T-cell (primary cell): ENCODE measurements at places on chromosomes 4 and X.

- no peaks in the 10 kb centered on the region for H3K4me1 ChIP-seq
- no peak for DNase-seq
- H3K27ac ChIP-seq: no peak overlapping the region
- H3K36me3 ChIP-seq: no peaks in the 10 kb centered on the region
- H3K4me3 ChIP-seq: no peak overlapping the region
Measured at GRCh38 chrX:13232484-13232883, 87.4 kb downstream of the ATXN3L start.

- DNase-seq: no peak
- H3K36me3 ChIP-seq: no peaks in the 10 kb centered on the region
- H3K4me3 ChIP-seq: no peak overlapping the region
- no peak overlapping the region for H3K27ac ChIP-seq
- no peaks in the 10 kb centered on the region for H3K4me1 ChIP-seq
Measured at GRCh38 chr4:4204401-4204745, 22.4 kb downstream of the OTOP1 start.

- no peaks in the 10 kb centered on the region for H3K36me3 ChIP-seq
- no peaks in the 10 kb centered on the region for H3K4me1 ChIP-seq
- no peak for DNase-seq
- H3K27me3 ChIP-seq: no peaks in the 10 kb centered on the region
Measured at GRCh38 chr4:30833206-30833605, 113.0 kb downstream of the PCDH7 start.

DNA sequence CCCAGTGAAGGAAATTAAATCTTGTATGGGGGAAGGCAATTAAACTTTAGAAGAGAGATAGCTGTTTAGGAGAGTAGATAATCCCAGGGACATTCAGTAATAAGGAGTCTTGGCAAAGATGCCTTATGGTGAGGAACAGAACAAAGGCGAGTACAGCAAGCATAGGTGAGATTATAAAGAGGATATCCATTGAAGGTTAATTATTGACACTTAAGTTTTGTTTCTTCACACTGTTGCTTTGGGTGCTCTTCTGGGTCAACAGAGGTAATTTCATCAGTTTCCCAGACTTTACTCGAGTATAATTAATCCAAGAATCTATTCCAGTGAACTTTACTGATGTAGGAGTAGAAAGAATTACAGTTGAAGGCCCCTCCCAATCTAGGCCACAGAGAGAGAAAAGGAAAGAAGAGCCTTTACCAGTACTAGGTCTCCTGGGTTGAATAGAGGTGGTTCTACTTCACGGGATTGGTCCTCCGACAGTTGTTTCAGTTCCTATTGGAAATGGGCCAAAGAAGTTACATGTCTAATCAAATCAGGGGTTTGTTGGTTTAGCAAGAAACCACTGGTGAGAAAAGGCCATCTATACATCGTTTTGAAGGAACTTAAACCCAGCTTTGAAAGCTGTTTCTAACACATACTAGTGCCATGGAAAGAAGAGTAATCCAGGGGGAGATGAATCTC, 27.2 kb downstream of the EPGN start:
- no peak for DNase-seq
- H3K36me3 ChIP-seq: no peaks in the 10 kb centered on the region
- no peak overlapping the region for H3K4me3 ChIP-seq
- H3K27me3 ChIP-seq: no peaks in the 10 kb centered on the region
- no peak overlapping the region for H3K27ac ChIP-seq

GRCh38 chr4:7330031-7330596, 104.6 kb downstream of the PSAPL1 start:
- no peaks in the 10 kb centered on the region for H3K4me1 ChIP-seq
- peaks cover 37% of the 10 kb centered on the region for H3K27me3 ChIP-seq
- no peak for DNase-seq
- no peak overlapping the region for H3K4me3 ChIP-seq
- no peak overlapping the region for H3K27ac ChIP-seq

DNA sequence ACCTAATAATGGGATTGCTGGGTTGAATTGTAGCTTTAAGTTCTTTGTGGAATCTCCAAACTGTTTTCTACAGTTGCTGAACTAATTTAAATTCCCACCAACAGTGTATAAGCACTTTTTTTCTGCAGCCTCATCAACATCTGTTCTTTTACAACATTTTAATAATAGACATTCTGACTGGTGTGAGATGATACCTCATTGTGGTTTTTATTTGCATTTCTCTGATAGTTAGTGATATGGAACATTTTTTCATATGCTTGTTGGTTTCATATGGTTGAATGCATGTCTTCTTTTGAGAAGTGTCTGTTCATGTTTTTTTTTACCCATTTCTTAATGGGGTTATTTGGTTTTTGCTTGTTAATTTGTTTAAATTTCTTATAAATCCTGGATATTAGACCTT, 1718.9 kb downstream of the C4orf33 start:
- no peaks in the 10 kb centered on the region for H3K4me1 ChIP-seq
- H3K27ac ChIP-seq: no peak overlapping the region
- no peak for DNase-seq

DNA sequence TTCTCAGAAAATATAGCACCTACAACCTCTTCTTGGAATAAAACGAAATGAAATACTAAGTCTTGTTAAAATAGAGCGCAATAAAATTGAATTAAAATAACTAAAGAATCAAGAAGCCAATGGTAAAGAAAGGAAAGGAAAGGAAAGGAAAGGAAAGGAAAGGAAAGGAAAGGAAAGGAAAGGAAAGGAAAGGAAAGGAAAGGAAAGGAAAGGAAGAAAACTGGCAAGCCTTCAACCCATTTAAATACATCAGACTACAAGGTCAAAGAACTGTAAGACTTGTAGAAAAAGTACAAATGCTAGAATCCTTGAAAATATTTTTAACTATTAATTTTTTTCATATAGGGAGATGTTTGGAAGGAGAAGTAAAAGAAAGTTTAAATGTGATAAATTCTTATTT, 372.1 kb downstream of the IQCM start:
- no peaks in the 10 kb centered on the region for H3K36me3 ChIP-seq
- H3K27me3 ChIP-seq: no peaks in the 10 kb centered on the region
- no peak for DNase-seq
- no peak overlapping the region for H3K4me3 ChIP-seq

- H3K4me3 ChIP-seq: no peak overlapping the region
- H3K27me3 ChIP-seq: no peaks in the 10 kb centered on the region
- no peaks in the 10 kb centered on the region for H3K4me1 ChIP-seq
- H3K36me3 ChIP-seq: no peaks in the 10 kb centered on the region
Measured at GRCh38 chrX:2226182-2226581, 274.6 kb downstream of the DHRSX start.

GRCh38 chr4:78754872-78755271, 21.3 kb upstream of the BMP2K start:
- no peaks in the 10 kb centered on the region for H3K4me1 ChIP-seq
- no peak overlapping the region for H3K4me3 ChIP-seq
- DNase-seq: no peak

GRCh38 chr4:69196209-69196965, 18.2 kb downstream of the UGT2B11 start:
- no peaks in the 10 kb centered on the region for H3K4me1 ChIP-seq
- DNase-seq: no peak
- no peak overlapping the region for H3K4me3 ChIP-seq

GRCh38 chrX:124986284-124986683, 333.4 kb upstream of the TEX13C start:
- no peaks in the 10 kb centered on the region for H3K27me3 ChIP-seq
- no peak overlapping the region for H3K4me3 ChIP-seq
- no peak overlapping the region for H3K27ac ChIP-seq
- DNase-seq: no peak
- H3K36me3 ChIP-seq: no peaks in the 10 kb centered on the region

DNA sequence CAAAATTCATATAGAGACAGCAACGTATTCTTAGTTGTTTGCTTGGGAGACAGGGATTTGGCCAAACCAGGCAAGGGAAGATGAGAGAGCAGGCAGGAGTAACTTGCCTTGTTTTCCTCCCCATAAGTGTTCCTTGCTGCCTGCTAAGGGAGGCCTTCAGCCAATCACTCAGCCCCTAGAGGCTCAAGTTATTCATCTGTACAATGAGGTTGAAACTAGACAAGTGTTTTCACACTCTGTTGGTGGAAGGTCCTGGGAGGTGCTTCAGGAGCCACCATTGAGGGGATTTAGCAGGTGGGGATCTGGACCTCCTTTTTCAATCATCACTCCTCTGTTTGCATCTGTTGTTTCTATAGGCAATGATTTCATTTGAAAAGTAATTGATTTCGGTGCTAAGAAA, 23.6 kb upstream of the HMGB3 start:
- H3K27ac ChIP-seq: no peak overlapping the region
- DNase-seq: no peak
- no peaks in the 10 kb centered on the region for H3K36me3 ChIP-seq
- no peaks in the 10 kb centered on the region for H3K27me3 ChIP-seq

GRCh38 chrX:53445977-53446376, 11.8 kb upstream of the HSD17B10 start:
- no peak overlapping the region for H3K27ac ChIP-seq
- H3K27me3 ChIP-seq: peaks cover 4% of the 10 kb centered on the region
- H3K36me3 ChIP-seq: no peaks in the 10 kb centered on the region
- peaks cover 12% of the 10 kb centered on the region for H3K4me1 ChIP-seq
- no peak overlapping the region for H3K4me3 ChIP-seq

GRCh38 chrX:152658302-152658701, 20.6 kb downstream of the GABRQ start:
- no peak overlapping the region for H3K27ac ChIP-seq
- no peaks in the 10 kb centered on the region for H3K36me3 ChIP-seq
- no peaks in the 10 kb centered on the region for H3K27me3 ChIP-seq
- no peak for DNase-seq
- no peaks in the 10 kb centered on the region for H3K4me1 ChIP-seq

- H3K27ac ChIP-seq: no peak overlapping the region
- DNase-seq: no peak
- H3K4me1 ChIP-seq: no peaks in the 10 kb centered on the region
Measured at GRCh38 chr4:73434311-73434710, 1.7 kb upstream of the AFP start.

DNA sequence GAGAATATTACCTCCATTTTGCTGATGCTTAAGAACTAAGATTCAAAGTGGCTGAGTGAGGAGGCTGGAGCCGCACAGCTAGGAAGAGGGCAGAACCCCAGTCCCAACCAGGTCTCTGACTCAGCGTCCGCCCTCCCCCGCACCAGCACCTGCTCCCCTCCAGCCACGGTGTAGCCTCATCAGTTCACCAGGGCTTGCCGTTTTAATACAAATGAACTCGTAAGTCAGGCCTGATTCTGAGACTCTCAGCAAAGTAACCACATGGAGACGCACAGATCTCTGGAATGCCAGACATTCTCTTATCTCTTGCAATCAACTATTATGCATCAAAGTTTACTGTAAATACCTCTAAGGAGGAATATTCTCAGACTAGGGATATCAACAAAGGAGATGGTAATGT, 52.4 kb downstream of the ENPP6 start:
- H3K36me3 ChIP-seq: no peaks in the 10 kb centered on the region
- DNase-seq: no peak
- peaks cover 8% of the 10 kb centered on the region for H3K4me1 ChIP-seq
- H3K27ac ChIP-seq: no peak overlapping the region

DNA sequence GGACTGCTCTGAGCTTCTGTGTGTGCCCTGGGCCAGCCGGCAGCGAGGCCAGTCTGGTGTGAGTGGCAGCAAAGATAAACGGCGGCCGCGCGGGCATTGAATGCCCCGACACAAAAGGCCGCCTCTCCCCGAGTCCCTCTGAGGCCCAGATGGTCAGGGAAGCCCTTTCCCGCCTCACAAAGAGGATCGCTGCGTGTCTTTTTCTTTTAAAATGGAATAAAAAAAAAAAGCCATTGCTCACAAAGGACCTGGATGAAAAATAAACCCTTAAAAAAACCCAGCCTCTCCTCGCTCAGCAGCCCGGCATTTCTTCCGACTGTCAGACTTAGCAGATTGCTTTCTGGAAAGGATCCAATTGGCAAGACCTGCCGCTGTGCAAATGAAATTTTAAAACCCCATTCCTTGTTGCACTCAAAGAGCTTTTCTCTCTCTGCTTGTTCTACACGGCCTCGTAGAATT, 578.7 kb downstream of the BCOR start:
- H3K4me1 ChIP-seq: no peaks in the 10 kb centered on the region
- no peak overlapping the region for H3K27ac ChIP-seq
- H3K27me3 ChIP-seq: no peaks in the 10 kb centered on the region
- H3K36me3 ChIP-seq: no peaks in the 10 kb centered on the region

GRCh38 chr4:116374815-116375214, 710.6 kb downstream of the TRAM1L1 start:
- no peaks in the 10 kb centered on the region for H3K36me3 ChIP-seq
- DNase-seq: no peak
- H3K4me1 ChIP-seq: no peaks in the 10 kb centered on the region
- H3K27ac ChIP-seq: no peak overlapping the region
- H3K27me3 ChIP-seq: no peaks in the 10 kb centered on the region
